Activated T-cell treated with anti-CD3 and anti-CD28 coated beads, Interleukin-2, amount 50 U/mL, for 72 hours (primary cell): ENCODE measurements at places on chromosomes 5 and 9. TPM values are rescaled to one million over a fixed set of nuclear protein-coding genes. Genes with fewer than 3 reads are reported as not detected.

- H3K27ac ChIP-seq = no peak overlapping the region
- peaks cover 5% of the 10 kb centered on the region for H3K27me3 ChIP-seq
- no peak for DNase-seq
These were observed 19.6 kb upstream of the VCAN start for GRCh38 chr5:83451955-83452354.

DNA sequence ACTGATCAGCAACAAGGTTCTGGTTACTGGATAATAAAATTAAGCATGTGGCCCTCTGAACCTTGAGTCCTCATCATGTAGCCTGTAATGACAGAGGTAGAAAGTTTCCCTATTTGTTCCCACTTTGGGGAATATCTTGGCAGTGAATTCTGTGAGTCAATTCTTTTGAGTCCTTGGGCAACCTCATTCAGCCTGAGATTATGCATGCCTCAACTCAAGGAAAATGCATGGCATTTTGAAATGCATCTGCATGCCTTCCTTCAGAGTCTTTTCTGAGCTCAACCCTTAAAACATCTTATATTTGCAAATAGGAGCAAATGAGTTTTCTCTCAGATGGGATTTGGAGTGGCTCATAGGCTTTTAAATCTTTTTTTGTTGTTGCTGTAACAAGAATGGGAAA is 218.1 kb upstream of the CD180 start:
- DNase-seq = no peak
- no peak overlapping the region for H3K27ac ChIP-seq
- H3K27me3 ChIP-seq = no peaks in the 10 kb centered on the region
- no peaks in the 10 kb centered on the region for H3K36me3 ChIP-seq

GRCh38 chr5:77140350-77140749 is 53.3 kb upstream of the ZBED3 start:
- no peak overlapping the region for H3K27ac ChIP-seq
- peaks cover 2% of the 10 kb centered on the region for H3K4me1 ChIP-seq
- DNase-seq = no peak
- H3K36me3 ChIP-seq = no peaks in the 10 kb centered on the region
- peaks cover 5% of the 10 kb centered on the region for H3K27me3 ChIP-seq

GRCh38 chr9:109914280-109915027 is 134.5 kb downstream of the PALM2AKAP2 start:
- H3K4me3 ChIP-seq = no peak overlapping the region
- no peaks in the 10 kb centered on the region for H3K27me3 ChIP-seq
- no peak for DNase-seq
- H3K27ac ChIP-seq = no peak overlapping the region
- H3K4me1 ChIP-seq = peaks cover 43% of the 10 kb centered on the region

DNA sequence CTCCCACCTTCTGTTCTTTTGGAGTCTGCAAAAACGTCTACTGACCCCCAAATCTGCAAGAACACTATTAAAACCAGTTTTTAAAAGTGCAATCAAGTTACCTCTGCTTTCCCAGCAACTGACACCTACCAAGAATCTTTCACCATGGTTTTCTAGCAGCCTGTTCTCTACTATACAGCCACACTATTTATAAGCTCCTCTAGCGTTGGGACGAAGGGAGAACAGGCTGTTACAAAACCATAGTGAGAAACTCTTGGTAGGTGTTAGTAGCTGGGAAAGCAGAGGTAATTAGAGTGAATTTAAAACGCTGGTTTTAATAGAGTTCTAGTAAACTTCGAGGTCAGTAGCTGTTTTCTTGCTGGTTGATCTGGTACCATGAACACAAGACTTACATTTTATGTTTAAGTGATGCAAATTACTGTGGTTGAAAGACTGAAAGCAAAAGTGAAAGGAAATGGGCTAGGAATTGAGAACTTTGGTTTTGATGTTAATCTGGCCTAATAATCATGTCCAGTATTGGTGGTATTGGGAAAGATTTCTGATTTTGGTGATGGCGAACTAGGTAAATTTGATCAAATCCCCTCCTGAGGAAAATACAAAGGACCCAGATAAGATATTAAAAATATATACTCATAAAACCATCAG is 5.3 kb downstream of the MROH2B start:
- no peak for DNase-seq
- no peak overlapping the region for H3K27ac ChIP-seq
- H3K36me3 ChIP-seq = no peaks in the 10 kb centered on the region
- H3K4me1 ChIP-seq = no peaks in the 10 kb centered on the region

GRCh38 chr5:128711216-128711615 is 173.2 kb upstream of the FBN2 start:
- no peak overlapping the region for H3K4me3 ChIP-seq
- no peak overlapping the region for H3K27ac ChIP-seq
- H3K27me3 ChIP-seq = no peaks in the 10 kb centered on the region
- H3K36me3 ChIP-seq = no peaks in the 10 kb centered on the region

DNA sequence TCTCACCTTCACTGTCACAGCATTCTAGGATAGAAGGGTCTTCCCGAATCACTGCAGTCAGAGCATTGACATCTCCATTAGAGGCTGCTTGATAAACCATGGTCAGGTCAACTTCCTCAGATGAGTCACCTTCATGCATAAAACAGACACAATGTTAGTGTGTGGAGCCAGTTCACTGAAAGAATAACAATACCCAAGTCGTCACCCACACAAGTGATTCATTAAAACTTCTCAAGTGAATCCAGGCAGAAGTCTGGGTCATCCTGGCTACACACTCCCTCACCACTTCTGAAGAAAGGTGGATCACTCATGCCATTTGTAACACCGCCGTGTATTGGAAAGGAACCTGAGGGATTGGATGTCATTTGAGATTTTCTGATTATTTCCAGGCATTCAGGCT is 49.6 kb downstream of the ANKRD55 start:
- H3K27me3 ChIP-seq = no peaks in the 10 kb centered on the region
- H3K4me1 ChIP-seq = peaks cover 11% of the 10 kb centered on the region
- H3K36me3 ChIP-seq = no peaks in the 10 kb centered on the region
- H3K4me3 ChIP-seq = no peak overlapping the region

DNA sequence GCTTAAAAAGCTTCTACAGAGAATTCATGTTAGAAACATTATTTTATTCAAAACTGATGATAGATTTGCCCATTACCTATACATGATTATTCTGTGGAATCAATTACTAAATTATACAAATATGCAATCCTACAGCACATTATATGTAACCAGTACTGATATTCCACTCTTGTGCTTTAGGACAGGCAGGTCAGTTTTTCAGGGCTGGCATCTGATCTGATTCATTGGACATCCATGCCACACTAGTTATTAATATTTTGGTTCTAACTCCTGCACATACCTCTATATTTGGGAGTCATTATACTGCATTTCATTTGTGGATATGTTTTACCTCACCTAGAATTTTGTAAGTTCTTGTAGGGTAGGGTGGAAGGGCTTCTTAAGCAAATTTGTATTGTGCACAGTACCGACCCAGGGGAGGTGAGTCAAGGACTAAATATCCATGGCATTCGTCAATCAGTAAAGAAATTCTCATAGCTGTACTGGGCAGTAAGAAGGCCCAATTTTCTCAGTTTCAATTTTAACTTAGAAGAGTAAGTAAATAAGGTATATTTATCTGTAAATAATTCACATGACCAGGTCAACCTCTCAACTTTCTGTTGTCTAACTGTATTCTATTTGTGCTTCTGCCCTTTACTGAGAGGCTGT is 33.5 kb downstream of the ELOVL7 start:
- H3K27me3 ChIP-seq = no peaks in the 10 kb centered on the region
- no peak overlapping the region for H3K27ac ChIP-seq
- no peak for DNase-seq
- H3K36me3 ChIP-seq = peaks cover 2% of the 10 kb centered on the region
- no peak overlapping the region for H3K4me3 ChIP-seq

CER1 gene
- not detected for total RNA-seq

SEMA6A gene
- 0.50 TPM for total RNA-seq
